GM10248 (cell line): ENCODE measurements at places on chromosomes 5 and 9.

GRCh38 chr5:82673057-82673809 lies 395.1 kb upstream of the RPS23 start:
- DNase-seq = no peak

GRCh38 chr5:14465116-14465515 lies 116.5 kb upstream of the OTULINL start:
- no peak for DNase-seq

- DNase-seq = no peak
These were observed 55.9 kb upstream of the EGFL7 start for GRCh38 chr9:136606687-136607333.

- DNase-seq = no peak
These were observed 64.6 kb upstream of the HAPLN1 start for GRCh38 chr5:83785176-83785668.

DNA sequence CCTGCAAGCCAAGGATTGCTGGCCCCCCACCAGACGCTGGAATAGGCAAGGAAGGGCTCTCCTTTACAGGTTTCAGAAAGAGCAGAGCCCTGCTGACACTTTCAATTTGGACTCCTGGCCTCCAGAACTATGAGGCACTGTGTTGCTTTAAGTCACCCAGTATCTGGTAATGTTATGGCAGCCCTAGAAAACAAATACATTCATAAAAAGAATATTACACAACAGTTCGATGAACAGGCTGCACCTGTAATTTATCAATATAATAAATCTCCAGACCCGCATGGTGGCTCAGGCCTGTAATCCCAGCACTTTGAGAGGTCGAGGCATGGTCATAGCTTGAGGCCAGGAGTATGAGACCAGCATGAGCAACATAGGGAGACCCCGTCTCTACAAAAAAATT lies 7.5 kb downstream of the CMBL start:
- no peak for DNase-seq

DNA sequence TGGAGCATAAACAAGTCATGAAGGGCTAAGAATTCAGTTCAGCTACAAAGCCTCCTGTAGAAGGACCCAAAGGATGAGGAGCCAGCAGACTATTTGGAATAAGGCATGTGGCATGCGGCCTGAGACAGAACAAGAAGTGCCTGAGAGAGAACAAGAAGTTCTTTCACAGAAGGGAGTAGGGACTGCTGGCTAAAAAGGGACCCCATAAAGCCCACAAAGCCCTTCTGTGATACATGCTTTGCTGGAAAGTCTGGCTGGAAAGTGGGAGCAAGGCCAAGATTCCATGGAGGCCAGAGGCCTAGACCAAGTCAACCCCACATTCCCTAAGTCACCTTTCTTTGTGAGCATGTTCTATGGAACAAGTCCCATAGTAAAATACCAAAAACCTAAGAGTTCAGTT lies 35.9 kb upstream of the UBAP2 start:
- no peak for DNase-seq

GRCh38 chr5:10623305-10623910 lies 59.5 kb downstream of the ANKRD33B start:
- DNase-seq = no peak

GRCh38 chr5:76277736-76278135 lies 125.3 kb upstream of the IQGAP2 start:
- no peak for DNase-seq

- DNase-seq = no peak
These were observed 132.5 kb downstream of the SEMA6A start for GRCh38 chr5:116442095-116442534.
